ENCODE measurements at places on chromosomes 12 and 14. TPM values are rescaled to one million over a fixed set of nuclear protein-coding genes. Genes with fewer than 3 reads are reported as not detected.

ZFHX2 gene
- 0.44 TPM for total RNA-seq

CLEC14A gene
- 21.2 TPM for total RNA-seq

CLEC4A gene
- not detected for total RNA-seq

RNU4-1 gene
- total RNA-seq: not detected

C12orf56 gene
- total RNA-seq: not detected

KRT78 gene
- not detected for total RNA-seq

Data from gastrocnemius medialis (tissue), 4 donors.